NCI-H2081 (cell line): ENCODE measurements at places on chromosomes 7 and 10.

GRCh38 chr7:136865777-136866176 lies 2.7 kb upstream of the CHRM2 start:
- no peak for DNase-seq

- DNase-seq: no peak
Observed at GRCh38 chr7:82945480-82945879, 217.2 kb downstream of the PCLO start.

GRCh38 chr10:4028027-4028471 lies 243.0 kb upstream of the KLF6 start:
- DNase-seq: no peak

- no peak for DNase-seq
Observed at GRCh38 chr7:106824458-106824857, 40.6 kb upstream of the PIK3CG start.

GRCh38 chr7:131342864-131343442 lies 15.3 kb downstream of the MKLN1 start:
- DNase-seq: no peak

DNA sequence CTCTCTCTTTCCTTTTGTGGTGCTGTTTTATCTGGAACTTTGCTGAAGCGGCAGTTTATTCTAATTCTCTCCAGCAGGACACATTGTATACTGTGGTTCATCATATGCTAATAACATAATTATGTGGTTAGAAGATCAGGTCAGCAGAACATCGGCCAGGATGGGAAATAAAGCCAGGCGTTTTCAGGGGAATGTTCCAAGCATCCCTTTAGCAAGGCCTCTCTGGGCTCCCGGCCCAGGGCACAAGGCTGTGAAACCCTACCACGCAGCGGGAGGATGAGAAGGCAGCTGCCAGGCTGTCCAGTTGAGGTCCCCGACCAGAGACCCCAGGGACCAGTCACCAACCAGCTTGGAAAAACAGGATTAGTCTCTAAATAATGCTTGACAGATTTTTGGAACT lies 112.2 kb upstream of the GALNT17 start:
- DNase-seq: no peak

- DNase-seq: no peak
Observed at GRCh38 chr10:84990713-84991112, 662.3 kb downstream of the CCSER2 start.

GRCh38 chr7:151014950-151015349 lies 9.3 kb downstream of the ATG9B start:
- no peak for DNase-seq

DNA sequence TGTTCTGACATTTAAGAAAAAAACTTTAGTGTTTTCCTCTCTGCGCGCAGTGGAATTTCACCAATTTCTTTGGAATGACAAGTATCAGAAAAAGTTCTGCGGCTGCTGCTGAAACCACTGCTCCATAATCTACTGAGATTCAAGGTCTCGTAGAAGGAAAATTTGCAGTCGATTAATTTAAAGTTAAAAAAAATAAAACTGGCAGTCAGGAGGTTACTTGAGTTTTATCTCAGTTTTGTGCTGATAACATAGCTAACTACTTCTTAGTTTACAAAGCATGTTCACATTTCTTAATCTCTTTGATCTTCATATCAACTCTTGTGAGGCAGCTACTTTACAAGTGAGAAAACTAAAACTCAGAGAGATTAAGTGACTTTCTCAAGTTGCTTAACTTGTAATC lies 18.2 kb upstream of the CALD1 start:
- DNase-seq: no peak

GRCh38 chr7:22651534-22652243 lies 75.3 kb upstream of the IL6 start:
- no peak for DNase-seq
